GDM1 (cell line): ENCODE measurements at places on chromosomes 16 and 17.

GRCh38 chr17:5211458-5211857 is 19.8 kb upstream of the ZNF594 start:
- DNase-seq: no peak

- no peak for DNase-seq
Measured at GRCh38 chr17:67183531-67183930, 61.5 kb downstream of the HELZ start.

- DNase-seq: no peak
Measured at GRCh38 chr17:78219396-78220150, 5.5 kb downstream of the BIRC5 start.

- no peak for DNase-seq
Measured at GRCh38 chr17:42675965-42676423, 800 bp downstream of the PLEKHH3 start.
